ENCODE measurements at places on chromosomes 6 and 20.

- DNase-seq, result no peak
Measured at GRCh38 chr6:72784071-72784470, 162.2 kb downstream of the KCNQ5 start.

GRCh38 chr6:170073846-170074245, 217.0 kb downstream of the DLL1 start:
- DNase-seq, result peak; percentile 55

DNA sequence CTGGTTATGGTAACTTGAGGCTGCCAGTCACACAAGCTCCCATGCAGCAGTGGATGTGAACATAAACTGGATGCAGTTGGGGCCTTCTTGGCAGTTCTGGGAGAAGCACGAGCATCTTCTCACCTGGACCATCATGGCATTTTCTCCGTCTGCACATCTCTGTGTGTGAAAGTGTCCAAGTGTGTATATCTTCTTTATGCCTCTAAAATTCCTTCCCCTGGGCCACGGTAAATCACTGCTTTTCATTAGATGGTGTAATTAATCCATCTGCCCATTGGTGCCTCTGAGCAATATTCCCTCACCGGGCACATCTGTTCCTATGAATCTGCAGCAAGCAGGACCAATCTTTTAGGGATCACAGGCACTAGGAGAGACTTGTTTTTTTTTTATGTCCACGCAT, 138.0 kb downstream of the MAP3K7 start:
- DNase-seq, result no peak

DNA sequence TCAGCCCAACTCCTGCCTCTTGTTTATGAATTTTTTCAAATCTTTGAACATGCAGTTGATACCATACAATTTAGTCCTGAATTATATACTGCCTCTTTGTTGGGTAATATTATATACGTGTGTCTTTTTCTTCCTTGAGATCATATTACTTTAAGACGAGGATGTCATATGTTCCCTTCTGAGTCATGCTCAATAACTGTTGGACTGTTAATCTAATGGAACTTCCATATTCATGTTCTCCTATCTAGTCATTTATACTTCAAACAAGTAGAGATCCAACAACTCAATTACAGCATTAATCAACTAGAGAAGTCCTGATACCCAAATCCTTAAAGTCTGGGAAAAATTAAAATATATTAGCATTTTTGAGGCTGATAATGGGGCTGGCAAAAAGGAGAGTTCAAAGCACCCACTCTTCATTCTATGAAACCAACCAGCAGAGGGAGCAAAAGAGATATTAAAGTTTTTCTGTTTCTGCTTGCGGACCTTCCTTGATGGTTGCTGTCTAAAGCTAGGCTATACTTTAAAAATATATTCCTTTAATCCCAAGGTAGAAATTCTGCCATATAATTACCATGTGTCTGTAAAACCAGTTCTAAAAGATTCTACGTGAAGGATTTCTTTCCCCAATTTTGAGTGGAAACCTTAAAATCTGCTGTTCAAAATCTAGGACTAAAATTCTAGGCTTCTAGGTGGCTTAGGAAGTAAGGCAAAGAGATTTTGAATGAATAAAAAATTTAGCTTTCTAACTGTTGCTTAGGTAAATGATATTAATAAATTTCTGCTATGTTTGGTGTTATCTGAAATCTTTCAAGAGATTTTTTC, 498.9 kb downstream of the BCKDHB start:
- DNase-seq, result no peak

DNA sequence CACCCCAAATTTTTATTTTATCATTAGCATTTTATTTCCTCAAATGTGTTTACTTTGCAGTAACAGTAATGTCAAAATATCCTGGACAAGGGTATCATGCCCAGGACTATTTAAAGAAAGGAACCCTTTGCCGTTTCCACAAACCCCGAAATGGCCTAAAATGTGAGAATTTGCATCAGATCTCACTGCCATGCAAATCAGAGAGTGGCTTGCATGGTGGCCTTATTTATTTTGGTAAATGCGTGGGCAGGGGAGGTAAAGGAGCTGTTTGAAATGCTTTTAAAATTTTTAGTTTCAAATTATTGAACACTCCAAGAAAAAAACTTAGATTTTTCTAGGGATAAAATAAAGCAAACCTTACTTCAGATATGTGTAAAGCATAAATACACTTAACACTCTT, 43.8 kb downstream of the ADAT2 start:
- DNase-seq, result no peak

DNA sequence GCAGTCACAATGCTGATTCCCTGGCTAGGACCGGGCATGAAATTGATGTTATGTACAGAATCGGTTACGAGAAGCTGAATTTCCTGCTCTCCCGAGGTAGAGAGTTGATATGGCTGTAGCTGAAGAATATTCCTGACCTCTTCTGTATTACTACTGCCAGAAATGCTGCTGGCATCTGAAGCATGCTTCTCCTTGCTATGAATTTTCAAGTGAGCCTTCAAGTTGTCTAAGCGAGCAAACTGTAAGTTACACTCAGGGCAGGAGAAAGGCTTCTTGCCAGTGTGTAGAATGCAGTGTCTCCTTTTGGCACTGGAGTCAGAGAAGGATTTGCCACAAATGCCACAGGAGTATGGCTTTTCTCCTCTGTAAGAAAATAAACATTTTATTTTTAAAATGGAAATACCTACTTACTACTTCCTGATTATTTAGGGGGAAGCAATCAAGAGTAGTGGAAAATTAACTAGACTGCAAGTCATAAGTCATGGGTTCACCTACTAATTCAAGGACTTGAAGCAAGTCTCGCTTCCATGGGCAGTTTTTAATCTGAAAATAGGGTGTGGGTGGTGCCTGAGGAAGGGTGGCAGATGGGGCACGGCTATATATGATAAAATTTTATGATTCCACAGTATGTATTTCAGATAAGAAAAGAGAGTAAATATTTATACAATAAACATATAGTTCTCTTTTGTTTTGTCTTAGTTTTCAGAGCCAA, 10.8 kb upstream of the MICAL1 start:
- DNase-seq, result no peak

- no peak for DNase-seq
Measured at GRCh38 chr20:41367393-41367695, 726 bp upstream of the EMILIN3 start.

Data from sigmoid colon (tissue), 7 donors.